ENCODE measurements at places on chromosomes 13 and 19. TPM values are rescaled to one million over a fixed set of nuclear protein-coding genes. Genes with fewer than 3 reads are reported as not detected.

- no peak for DNase-seq
Observed at GRCh38 chr13:98322091-98322718, 145.1 kb upstream of the RNF113B start.

Gene GGN
- total RNA-seq, result 4.7 TPM

- DNase-seq, result no peak
Observed at GRCh38 chr13:47955836-47956235, 45.2 kb downstream of the SUCLA2 start.

Gene TRAPPC2B
- 8.3 TPM for total RNA-seq

DNA sequence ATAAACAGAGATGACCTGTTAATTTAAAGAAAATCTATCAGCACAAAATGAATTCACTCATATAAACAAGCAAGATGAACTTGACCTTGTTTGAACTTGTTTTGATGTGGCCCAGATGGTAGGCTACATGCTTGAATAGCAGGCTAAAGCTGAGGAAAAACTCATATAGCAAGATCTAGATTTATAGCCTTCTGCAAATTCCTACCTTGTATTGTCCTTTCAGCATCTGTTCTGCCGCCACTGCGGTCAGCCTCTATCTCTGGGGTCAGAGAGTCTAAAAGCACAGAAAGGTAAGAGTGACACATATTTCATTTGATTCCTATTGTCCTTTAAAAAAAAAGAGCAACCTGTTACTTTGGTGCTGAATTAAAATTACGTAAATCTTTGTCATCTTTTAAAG, 392.1 kb downstream of the DACH1 start:
- no peak for DNase-seq

Gene ZNF587
- total RNA-seq, result 40.8 TPM

- DNase-seq, result no peak
Observed at GRCh38 chr13:31054632-31055031, 107.1 kb downstream of the HSPH1 start.

Gene ZNF667
- total RNA-seq, result 7.0 TPM

- no peak for DNase-seq
Observed at GRCh38 chr13:58994777-58995176, 1169.0 kb downstream of the DIAPH3 start.

GRCh38 chr13:49877629-49878218, 58.4 kb downstream of the SPRYD7 start:
- no peak for DNase-seq

Gene TMEM190
- total RNA-seq, result not detected

Gene CYP2S1
- 2.5 TPM for total RNA-seq

DNA sequence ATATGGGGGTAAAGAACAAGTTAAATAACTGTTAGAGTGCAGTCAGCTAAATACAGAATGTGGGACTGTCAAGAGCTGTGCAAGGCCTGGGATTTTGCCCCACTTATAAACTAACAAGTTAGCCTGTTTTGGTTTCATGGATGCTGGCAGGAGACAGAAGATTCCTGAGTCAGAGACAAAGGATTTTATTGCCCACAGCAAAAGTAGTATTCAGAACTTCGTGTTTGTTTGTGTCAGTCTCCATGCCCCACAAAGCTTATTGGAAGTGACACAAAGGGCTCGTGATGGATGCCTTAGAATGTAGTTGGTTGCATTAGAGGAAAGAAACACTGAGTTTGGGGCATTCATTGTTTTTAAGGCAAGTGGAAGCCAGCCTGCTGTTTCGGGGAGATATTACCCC, 22.2 kb upstream of the SPRYD7 start:
- no peak for DNase-seq

Gene F10
- total RNA-seq, result 38.4 TPM

Gene SBK2
- not detected for total RNA-seq

DNA sequence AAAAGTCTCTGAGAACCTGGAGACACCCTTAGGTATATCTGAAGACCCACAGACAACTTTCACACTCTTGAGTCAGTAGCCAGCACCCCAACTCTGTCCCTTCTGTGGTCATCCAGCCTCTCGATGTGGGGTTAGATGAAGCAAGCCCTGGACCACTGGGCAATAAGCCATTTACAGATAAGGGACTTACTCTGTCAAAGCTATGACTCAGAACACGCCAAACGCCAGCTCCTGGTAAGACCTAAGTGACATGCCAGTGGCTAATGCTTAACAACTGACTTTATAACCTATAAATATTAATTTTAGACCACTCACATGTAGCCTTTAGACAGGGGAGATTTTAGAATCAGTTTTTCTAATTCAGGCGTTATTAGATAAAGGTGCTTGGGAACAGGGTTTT, 85.7 kb downstream of the SHISA2 start:
- DNase-seq, result no peak

DNA sequence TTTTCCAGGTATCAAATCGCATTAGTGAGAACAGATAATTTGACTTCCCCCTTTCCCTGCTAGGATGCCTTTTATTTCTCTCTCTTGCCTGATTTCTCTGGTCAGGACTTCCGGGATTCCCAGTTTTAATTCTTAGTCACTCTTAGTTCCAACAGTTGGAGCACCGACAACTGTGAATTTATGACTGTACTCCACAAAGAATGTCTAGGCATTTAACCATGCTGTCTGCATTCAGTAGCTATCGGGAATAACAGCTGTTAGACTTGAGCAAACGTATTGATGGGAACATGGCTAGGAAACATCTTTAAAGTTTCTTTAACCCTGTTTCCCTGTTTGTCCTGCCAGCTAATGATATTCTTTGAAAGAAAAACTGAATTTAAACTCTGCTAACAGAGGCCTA, 14.1 kb upstream of the SPACA7 start:
- no peak for DNase-seq

Gene NOVA2
- total RNA-seq, result 18.2 TPM

- no peak for DNase-seq
Observed at GRCh38 chr13:100394005-100394695, 194.4 kb downstream of the GGACT start.

Gene ZNF497
- 0.87 TPM for total RNA-seq

- DNase-seq, result peak; percentile 80
Observed at GRCh38 chr13:32537580-32538142, 934 bp downstream of the N4BP2L2 start.

GRCh38 chr13:112808377-112809140, 118.7 kb downstream of the ATP11A start:
- no peak for DNase-seq

GRCh38 chr13:35953537-35954206, 177.5 kb downstream of the DCLK1 start:
- DNase-seq, result peak; percentile 83

DNA sequence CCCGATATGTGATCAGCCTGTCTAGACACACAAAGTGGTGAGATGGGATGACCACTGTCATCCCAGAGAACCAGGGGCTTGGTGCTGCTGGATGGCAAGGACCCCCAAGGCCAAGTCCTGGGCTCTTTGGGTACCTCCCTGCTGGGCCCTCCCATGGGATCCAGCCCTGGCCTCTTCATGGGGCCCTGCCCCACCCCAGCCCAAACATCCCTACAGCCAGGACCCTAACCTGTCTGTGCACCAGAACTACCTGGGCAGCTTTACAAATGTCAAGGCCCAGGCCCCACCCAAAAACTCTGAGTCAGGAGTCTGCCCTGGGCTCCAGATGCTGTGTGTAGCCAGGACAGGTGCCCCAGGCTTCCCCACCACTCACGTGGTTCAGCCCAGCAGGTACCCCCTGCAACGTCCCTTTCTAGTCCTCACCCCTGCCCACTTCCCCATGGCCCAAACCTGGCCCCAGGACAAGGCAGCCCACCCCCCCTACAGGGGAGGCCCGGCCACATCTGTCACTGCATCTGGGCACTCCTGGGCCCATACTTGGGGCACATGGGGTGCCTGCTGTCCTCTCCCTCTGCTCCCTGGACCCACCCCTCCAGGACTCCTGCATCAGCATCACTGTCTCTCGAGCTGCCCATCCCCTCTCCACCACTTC, 233.5 kb downstream of the TUBA3C start:
- DNase-seq, result no peak

- DNase-seq, result no peak
Observed at GRCh38 chr13:27476943-27477703, 26.8 kb upstream of the MTIF3 start.
